ENCODE measurements at places on chromosomes 6 and 20. TPM values are rescaled to one million over a fixed set of nuclear protein-coding genes. Genes with fewer than 3 reads are reported as not detected.

DNA sequence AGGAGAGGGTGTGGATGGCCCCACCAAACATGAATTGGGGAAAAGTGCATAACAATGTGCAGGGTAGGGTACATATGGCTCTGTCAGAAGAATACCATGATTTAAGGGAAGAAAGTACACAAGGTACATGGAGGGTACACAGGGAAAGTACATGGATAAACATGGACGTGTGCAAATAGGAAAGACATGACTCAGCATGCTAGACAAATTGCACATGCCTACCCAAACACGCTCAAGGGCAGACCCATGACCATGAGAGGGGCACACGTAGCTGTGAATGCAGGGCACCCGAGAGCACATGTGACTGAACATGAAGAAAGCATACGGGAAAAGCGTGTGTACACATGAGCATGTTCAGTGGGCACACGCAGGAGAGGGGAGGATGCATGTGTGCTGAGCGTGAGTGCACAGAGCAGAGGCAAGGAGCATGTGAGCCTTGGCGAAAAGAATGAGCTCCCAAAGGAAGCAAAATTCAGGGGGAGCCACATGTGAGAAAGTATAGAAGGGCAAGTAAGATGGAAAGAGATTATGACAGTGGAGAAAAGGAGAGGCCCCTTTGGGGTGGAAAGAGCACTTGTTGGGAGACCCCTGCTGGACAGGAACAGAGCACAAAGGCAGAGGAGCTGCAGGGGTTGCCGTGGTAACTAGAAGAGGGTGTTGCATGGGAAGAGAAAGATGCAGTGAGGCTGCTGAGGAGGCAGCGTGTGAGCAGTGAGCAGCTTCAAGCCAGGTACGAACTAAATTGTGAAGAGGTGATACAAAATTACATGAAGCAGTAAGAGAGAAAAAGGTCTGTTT, 17.8 kb downstream of the OR2H2 start:
- no peak for DNase-seq

- no peak for DNase-seq
These were observed 31.1 kb upstream of the STXBP5 start for GRCh38 chr6:147173140-147173539.

DNA sequence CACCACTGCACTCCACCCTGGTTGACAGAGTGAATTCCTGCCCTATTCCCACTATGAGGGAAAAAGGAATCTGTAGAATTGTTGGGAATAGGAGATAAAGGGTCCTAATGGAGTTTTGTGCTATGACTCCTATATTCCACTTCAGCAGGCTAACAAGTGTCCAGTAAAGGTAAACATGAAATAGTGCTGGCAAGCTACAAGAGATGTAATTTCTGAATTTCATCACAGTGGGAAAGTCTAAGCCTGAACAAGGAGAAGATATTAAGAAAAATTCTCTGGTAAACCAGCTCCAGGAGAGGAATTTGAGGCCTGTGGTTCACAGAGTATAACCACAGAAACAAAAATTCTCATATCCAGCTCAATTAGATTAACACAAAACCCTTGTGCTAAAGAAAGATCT, 10.3 kb upstream of the C6orf58 start:
- DNase-seq, result no peak

Gene KHDC1L
- not detected for total RNA-seq

GRCh38 chr20:19642860-19643259, 115.2 kb upstream of the RIN2 start:
- DNase-seq, result no peak

DNA sequence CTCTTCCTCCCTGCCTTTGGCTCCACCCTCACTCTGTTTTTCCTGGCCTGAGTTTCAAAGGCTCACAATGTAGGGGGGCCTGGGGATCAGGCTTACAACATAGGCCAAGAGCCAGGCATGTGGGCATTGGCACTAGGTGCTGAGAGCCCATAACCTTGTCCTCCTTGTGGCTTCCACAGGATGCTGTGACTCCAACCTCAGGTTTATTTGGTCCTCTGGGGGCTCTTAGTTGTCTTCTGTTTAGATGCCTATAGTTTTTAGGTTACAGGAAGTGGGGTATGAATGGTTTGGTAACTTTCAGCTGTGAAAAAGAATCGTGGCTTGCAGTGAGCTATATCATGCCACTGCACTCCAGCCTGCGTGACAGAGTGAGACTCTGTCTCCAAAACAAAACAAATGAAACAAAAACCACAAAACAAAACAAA, 25.6 kb downstream of the MMP24 start:
- DNase-seq, result no peak

GRCh38 chr6:132304891-132305305, 96.4 kb downstream of the MOXD1 start:
- DNase-seq, result no peak

- DNase-seq, result no peak
These were observed 113.3 kb upstream of the TBX18 start for GRCh38 chr6:84877515-84878210.

Gene BTN1A1
- not detected for total RNA-seq

DNA sequence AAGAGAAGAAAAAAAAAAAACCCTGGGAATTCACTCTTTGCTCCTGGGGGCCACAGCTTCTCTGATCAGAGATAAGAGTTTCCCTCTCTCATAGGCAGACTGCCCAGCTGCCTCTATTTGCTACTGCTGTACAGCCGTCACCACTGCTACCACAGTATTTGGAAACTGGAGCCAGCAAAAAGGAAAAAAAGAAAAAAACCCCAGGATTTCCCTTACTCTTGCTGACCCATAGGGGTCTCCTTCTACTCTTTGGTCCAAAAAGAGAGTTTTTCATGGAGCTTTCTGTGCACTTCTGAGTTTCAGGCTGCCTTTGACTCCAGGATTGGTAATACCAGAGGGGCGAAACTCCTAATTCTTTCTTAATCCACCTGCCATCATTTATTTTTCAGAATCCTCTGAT, 89.7 kb downstream of the MDGA1 start:
- DNase-seq, result no peak

Gene HSPA1A
- total RNA-seq, result 298 TPM

Gene DSP
- total RNA-seq, result 305 TPM

Gene UNC93A
- total RNA-seq, result not detected

Gene PTK6
- 0.11 TPM for total RNA-seq

DNA sequence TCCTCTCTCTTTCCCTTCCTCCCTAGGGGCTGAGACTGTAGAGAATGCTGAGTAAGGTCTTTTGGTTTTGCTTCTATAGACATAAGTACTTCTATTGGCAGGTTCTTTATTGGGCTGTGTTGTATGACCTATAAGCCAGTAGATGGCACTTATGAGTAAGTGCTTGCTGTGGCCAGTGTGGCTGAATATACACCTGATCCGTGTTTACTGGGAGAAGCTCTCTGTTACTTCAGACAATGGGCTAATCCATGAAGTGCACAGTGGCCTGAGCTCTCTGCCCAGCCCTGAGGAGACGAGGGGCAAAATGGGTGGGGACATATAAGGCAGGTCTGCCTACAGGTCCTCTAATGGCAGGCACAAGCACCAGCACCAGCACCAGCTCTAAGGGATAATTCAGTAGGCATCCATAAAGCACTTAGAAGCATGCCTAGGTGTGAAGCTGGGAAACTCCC, 610.3 kb downstream of the RNF144B start:
- no peak for DNase-seq

- DNase-seq, result no peak
These were observed 75.9 kb upstream of the SYNJ2 start for GRCh38 chr6:157905590-157906342.

GRCh38 chr6:43492673-43493072, 15.3 kb downstream of the TJAP1 start:
- no peak for DNase-seq

Gene MYCT1
- total RNA-seq, result 17.6 TPM

Gene OR12D2
- not detected for total RNA-seq

DNA sequence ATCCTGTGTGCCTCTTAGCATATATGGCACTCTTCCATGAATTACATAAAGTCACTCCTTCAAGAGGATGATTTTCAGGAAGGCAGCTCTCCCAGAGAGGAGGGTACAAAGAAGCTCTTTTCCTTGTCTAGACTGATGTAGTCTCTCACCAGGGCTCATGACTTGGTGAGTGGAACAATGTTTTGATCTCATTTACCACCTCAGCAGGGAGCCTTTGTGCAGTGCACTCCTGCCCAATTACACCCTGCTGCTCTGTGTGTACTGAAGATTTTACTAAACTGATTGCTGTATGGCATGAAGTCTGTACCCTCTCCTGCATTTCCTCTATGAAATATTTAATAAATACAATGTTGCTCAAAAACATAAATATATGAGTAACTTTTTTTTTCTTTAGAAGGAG, 598.3 kb upstream of the HS3ST5 start:
- DNase-seq, result no peak

GRCh38 chr6:28876710-28877109, 47.1 kb downstream of the TRIM27 start:
- DNase-seq, result no peak

Gene PARD6B
- 5.6 TPM for total RNA-seq

Gene IMPG1
- total RNA-seq, result not detected

Gene PLAGL1
- total RNA-seq, result 13.1 TPM

Gene GNAS-AS1
- 0.38 TPM for total RNA-seq

DNA sequence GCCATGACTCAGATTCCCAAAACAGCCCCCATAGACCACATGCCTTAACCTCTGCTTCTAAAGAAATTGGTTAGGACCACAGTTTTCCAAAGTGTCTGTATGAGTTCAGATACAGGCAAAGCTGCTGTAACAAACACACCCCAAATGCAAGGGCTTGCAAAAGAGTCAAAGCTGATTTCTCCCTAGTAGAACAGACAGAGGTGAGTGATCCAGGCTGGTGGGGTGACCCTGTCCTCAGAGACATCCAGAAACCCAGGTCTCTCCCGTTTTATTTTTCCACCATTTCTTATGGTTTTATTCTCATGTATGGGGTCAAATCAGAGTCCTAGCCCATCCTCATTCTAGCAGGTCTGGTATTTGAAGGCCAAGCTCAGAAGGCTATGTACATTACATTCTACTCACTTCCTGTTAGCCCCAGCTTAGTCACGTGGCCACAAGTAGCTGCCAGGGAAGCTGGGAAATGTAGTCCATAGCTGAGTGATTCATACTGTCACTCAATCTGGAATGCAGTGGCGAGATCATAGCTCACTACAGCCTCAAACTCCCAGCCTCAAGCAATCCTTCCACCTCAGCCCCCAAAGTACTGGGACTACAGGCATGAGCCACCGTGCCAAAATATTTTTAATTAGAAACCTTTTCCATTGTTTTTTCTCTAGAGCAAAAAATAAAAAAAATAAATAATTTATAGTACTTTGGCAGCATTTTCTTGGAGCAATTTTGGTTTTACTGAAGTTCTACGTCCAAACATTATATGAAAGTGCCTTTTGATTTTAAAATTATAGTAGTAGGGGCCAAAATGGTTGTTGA, 175.2 kb downstream of the ZMYND8 start:
- no peak for DNase-seq

- no peak for DNase-seq
These were observed 651 bp upstream of the TAPBP start for GRCh38 chr6:33314515-33314942.

DNA sequence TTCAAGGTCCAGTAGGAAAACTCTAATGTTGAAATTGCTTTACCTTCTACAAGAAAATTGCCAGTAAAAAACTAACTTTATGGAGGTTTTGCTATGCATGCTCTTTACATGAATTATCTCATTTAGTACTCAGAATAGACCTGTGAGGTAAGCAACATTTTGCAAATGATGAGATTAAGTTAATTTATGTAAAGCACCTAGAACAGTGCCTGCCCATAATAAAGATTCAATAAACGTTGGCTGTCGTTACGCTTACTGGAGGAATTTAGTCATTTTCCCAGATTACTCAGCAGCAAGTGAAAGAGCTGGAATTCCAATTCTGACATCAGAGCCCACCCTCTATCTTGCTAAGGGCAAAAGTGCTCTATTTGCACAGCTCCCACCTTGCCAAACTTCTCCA, 69.4 kb upstream of the ARID1B start:
- no peak for DNase-seq

DNA sequence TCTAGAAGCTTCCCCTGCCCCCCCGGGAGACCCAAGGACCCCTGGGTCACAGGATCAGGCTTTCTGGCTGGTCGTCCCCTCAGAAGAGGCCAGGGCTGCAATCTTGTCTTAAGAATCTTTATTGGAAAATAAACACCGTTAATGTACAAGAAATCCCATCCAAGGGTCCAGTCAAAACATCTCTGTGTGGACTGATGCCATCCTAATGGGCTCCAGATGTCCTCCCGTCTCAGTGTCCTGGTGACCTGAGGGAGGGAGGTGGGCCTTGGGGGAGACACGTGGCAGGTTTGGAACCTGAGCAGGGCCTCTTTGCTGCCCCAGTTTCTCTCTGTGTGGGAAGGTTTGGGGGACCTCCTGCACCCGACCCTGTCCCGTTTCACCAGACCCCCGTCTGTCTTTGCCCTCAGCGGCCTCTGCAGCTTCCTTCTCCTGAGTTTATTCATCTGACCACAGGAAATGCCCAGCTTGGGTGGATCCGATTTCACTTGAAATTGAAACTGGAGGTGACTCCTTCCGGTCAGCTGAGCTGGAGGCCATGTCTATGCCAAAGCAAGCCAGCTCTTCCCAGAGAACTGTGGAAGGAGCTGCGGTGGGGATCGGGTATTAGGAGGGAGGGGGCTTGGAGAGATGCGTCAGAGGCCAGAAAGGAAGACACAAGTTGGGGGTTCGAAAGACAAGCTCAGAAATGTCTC, 75.1 kb downstream of the SLC2A10 start:
- DNase-seq, result no peak

- no peak for DNase-seq
These were observed 443.4 kb upstream of the MMS22L start for GRCh38 chr6:97726378-97726777.

DNA sequence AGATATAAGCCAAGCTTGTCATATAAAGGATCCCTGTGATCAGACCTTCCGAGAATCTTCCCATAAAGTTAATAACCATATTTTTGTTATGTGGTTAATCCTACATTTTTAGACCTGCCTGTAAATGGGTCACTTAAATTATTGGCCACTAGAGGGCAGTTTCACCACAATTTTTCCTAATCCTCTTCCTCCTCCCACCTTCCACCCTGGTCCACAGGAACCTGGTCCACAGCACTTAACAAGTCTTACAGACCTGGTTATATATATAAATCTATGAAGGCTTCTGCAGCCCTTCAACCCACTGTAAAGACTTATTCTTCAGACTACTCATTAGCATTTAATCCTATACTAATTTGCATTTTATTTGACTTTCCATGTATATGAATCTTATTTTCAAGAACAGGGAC, 28.3 kb downstream of the MRS2 start:
- no peak for DNase-seq

- DNase-seq, result no peak
These were observed 137.5 kb downstream of the ATXN1 start for GRCh38 chr6:16623731-16624130.

GRCh38 chr20:1700990-1701389, 43.4 kb upstream of the SIRPG start:
- no peak for DNase-seq

Gene ENPP4
- total RNA-seq, result 20.0 TPM

GRCh38 chr6:7129784-7130569, 22.2 kb downstream of the RREB1 start:
- DNase-seq, result no peak

DNA sequence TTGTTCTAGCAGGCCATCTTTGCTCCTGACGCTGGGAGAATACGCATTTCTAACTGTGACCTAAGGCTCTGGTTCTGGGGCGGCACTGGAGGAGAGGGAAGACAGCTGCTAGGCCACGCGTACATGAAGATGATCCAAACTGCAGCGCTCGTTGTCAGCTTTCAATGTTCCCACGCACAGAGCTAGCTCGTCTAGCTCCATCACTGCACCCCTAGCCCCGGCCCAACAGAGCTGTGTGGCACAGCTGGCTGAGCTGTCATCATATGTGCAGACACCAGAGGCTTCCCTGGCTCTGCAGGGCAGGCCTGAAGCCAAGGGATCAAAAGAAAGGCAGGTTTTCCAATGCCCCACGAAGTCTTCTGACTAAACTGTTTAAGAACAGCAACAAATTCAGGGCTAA, 124.7 kb downstream of the IRF4 start:
- DNase-seq, result no peak

Measured in Right ventricle myocardium inferior (tissue), 1 donor.